ENCODE measurements at places on chromosomes 7 and 10.

GRCh38 chr10:119316729-119317097 lies 109.3 kb downstream of the GRK5 start:
- no peak overlapping the region for H3K4me3 ChIP-seq
- no peak overlapping the region for H3K27ac ChIP-seq
- peaks cover 33% of the 10 kb centered on the region for H3K4me1 ChIP-seq
- peaks cover 8% of the 10 kb centered on the region for H3K27me3 ChIP-seq
- no peaks in the 10 kb centered on the region for H3K36me3 ChIP-seq
- DNase-seq, result no peak

DNA sequence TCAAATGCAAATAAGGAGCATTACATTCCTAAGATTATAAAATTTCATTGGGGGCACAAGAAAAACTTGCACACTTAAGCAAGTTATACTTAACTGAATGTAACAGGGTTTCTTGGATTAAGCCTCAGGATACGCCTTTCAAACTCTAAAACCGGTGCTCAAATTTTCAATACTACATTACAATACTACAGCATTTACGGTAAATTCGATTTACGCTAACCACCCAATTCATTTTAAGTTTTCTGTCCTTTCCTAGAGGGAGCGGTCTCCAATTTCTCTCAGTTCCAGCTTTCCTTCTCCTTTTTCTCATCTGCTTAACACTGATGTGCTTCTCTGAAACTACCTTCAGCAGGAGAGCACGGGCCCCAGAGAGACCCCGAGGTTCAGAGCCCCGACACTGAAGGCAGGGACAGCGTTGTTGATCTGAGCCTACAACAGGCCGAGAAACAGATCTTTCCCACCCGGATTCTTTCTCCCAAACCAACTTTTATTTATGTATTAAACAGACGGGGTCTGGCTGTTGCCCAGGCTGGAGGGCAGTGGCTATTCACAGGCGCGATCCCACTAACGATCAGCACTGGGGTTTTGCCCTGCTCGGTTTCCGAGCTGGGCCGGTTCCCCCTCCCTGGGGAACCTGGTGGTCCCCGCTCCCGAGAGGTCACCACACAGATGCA lies 798 bp downstream of the ZNF425 start:
- peaks cover 4% of the 10 kb centered on the region for H3K4me1 ChIP-seq
- H3K4me3 ChIP-seq, result peak overlapping the region; percentile 93
- peak overlapping the region; percentile 81 for H3K27ac ChIP-seq
- peaks cover 2% of the 10 kb centered on the region for H3K36me3 ChIP-seq
- no peak for DNase-seq
- H3K27me3 ChIP-seq, result no peaks in the 10 kb centered on the region

DNA sequence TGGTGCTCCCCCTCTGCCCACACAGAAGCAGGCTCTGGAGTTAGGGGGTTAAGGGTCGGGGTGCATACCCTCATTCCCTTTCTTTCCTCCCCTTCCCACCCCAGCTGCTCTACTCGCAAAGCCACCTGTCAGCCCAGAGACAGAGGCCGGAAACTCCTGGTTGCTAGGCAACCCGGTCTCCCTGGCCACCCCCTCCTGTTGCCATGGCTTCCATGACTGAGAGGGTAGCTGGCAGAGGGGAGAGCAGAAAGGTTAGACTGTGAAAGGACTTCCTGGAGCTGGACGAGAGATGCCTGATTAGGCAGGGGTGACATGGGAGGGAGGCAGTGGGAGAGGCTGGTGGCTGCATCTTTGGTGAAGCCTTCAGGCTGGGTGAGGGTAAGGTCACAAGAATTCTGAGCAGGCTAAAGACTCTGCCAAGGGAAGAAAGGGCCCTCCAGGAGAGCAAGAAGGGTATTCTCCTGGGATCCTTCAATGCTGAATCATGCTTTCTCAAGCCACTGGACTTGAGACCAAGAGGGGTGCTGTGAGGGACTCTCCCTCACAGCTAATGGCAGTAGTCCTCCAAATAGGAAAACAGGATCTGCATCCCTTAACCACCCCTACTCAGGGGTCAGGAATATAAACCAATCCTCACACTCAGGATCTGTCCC lies 5.4 kb downstream of the PSD start:
- H3K27me3 ChIP-seq, result peaks cover 95% of the 10 kb centered on the region
- no peak overlapping the region for H3K4me3 ChIP-seq
- H3K36me3 ChIP-seq, result no peaks in the 10 kb centered on the region
- H3K27ac ChIP-seq, result no peak overlapping the region

GRCh38 chr7:134044682-134045081 lies 82.5 kb upstream of the LRGUK start:
- no peaks in the 10 kb centered on the region for H3K36me3 ChIP-seq
- H3K27ac ChIP-seq, result no peak overlapping the region

GRCh38 chr7:148722340-148723165 lies 23.9 kb downstream of the CUL1 start:
- H3K4me3 ChIP-seq, result no peak overlapping the region
- H3K4me1 ChIP-seq, result peaks cover 25% of the 10 kb centered on the region
- DNase-seq, result peak; percentile 39
- H3K36me3 ChIP-seq, result no peaks in the 10 kb centered on the region
- peak overlapping the region; percentile 6 for H3K27ac ChIP-seq
- no peaks in the 10 kb centered on the region for H3K27me3 ChIP-seq

GRCh38 chr7:100803398-100804161 lies 23.7 kb downstream of the EPHB4 start:
- H3K27ac ChIP-seq, result no peak overlapping the region
- no peak overlapping the region for H3K4me3 ChIP-seq
- DNase-seq, result no peak
- peaks cover 10% of the 10 kb centered on the region for H3K4me1 ChIP-seq
- no peaks in the 10 kb centered on the region for H3K27me3 ChIP-seq

DNA sequence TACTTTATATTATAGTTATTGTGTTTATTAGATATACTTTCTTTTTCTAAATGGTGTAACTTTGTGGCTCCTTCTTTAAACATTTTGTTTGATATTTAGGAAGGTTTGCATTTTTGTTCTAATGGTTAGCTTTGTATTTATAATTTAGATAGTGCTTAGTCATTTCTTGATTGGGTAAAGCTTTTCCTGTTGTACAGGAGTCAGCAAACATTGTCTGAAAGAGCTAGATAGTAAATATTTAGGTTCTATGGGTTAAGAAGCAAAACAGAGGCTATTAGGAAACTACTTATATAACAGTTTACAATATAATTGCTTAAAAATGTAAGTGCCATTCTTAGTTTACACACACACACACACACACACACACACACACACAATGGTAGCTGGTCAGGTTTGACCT lies 70.6 kb upstream of the CCDC6 start:
- no peaks in the 10 kb centered on the region for H3K4me1 ChIP-seq
- no peaks in the 10 kb centered on the region for H3K36me3 ChIP-seq
- no peak overlapping the region for H3K4me3 ChIP-seq
- no peak overlapping the region for H3K27ac ChIP-seq
- H3K27me3 ChIP-seq, result no peaks in the 10 kb centered on the region

DNA sequence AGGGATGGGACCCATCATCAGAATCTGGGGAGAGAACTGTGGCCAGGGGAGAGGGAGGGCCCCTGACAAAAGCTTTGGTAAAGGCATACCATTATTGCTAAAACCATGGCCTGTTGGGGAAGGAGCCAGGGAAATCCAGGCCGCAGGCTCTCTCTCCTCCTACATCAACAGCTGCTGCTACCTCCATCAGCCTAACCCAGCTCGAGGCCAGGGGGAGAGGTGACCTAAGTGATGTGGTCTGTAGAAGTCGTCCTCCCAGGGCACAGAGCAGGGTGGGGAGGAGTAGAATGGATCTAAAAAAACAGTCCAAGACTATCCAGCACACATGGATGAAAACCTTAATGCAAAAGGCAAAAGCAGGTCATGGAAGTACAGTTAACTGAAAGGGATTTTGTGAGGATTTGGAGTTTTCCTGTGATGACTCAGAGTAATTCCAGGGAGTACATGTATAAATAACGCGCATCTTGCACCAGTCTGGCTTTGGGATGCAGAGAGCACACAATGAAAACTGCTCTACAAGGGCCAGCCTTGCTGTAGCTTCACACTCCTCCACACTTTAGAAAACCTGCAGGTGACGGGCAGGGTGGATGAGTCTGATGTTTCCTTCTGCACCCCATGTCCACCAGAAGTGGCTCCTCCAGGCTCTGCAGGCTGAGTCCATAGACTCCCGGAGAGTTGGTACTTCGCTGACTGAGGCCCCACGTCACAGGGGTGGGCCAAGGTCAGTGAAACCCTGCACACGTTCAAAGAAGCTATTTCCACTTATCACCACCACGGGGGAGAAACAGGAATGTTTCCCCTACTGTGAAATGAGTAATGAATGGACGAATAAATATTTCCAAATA lies 38.5 kb upstream of the MSMB start:
- H3K27me3 ChIP-seq, result no peaks in the 10 kb centered on the region
- no peak overlapping the region for H3K27ac ChIP-seq
- no peak overlapping the region for H3K4me3 ChIP-seq
- DNase-seq, result no peak
- H3K36me3 ChIP-seq, result no peaks in the 10 kb centered on the region

GRCh38 chr7:122633472-122633871 lies 65.4 kb downstream of the RNF133 start:
- no peaks in the 10 kb centered on the region for H3K27me3 ChIP-seq
- no peaks in the 10 kb centered on the region for H3K36me3 ChIP-seq
- no peak overlapping the region for H3K27ac ChIP-seq
- no peaks in the 10 kb centered on the region for H3K4me1 ChIP-seq
- H3K4me3 ChIP-seq, result no peak overlapping the region

DNA sequence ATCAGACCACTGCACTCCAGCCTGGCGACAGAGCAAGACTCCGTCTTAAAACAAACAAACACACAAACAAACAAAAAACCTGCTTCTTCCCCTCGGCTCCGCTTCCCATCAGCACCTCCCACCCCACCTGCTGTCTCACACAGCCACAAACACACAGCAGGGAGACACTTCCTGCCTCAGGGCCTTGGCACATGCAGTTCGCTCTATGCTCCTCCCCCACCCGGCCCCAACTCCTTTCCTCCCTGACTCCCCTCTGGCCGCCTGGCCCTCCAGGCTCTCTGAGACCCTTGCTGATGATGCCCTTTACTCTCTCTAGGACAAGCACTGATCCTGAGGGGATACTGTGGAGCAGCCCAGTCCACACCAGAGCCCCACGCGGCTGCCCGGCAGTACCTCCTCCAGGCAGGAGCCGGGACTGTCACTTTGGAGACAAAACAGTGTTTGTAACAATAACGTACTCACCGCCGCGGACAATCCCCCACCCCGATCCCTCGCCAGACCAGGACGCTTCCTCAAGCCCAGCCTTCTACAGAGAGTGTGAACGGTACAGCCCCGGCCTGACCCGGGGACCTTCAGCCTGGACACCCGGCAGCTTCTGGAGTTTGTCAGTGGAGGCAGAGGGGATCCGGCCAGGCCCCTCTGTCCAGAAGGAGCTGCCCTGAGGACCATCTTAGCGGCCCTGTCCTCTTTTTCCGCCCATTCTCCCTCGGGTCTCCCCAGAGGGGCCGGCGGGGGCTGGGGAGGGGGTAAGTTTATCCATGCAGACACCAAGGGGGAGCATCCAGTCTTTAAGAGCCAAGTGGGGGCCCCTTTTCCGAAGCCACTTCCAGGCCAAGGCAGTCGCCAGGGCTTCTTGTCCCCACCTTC lies 50.0 kb upstream of the GTF2IRD1 start:
- H3K36me3 ChIP-seq, result peaks cover 7% of the 10 kb centered on the region
- no peaks in the 10 kb centered on the region for H3K27me3 ChIP-seq
- no peak for DNase-seq
- no peaks in the 10 kb centered on the region for H3K4me1 ChIP-seq

- H3K4me1 ChIP-seq, result no peaks in the 10 kb centered on the region
- H3K27me3 ChIP-seq, result no peaks in the 10 kb centered on the region
- H3K36me3 ChIP-seq, result no peaks in the 10 kb centered on the region
- H3K27ac ChIP-seq, result no peak overlapping the region
- no peak for DNase-seq
- H3K4me3 ChIP-seq, result no peak overlapping the region
Observed at GRCh38 chr7:114334989-114335388, 79.6 kb upstream of the FOXP2 start.

DNA sequence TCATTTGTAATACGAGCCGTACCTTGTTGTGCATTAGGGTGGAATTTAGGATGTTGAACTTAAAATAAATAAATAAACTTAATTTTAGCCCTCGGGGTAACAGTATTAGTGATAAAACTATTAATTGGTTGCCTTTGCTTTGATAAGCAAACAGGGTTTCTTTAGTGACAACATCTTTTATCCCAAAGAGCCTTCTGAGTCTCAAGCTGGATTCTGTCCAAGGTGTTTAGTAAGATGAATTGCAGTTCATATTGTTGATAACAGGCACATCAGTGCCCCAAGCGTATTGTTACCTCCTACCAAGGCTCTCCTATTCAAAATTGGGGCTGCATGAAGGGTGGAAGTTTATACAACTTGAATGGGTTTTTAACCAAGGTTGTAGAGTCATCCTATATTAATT lies 144.4 kb upstream of the CELF2 start:
- no peaks in the 10 kb centered on the region for H3K36me3 ChIP-seq
- no peaks in the 10 kb centered on the region for H3K27me3 ChIP-seq
- no peaks in the 10 kb centered on the region for H3K4me1 ChIP-seq
- no peak overlapping the region for H3K27ac ChIP-seq

- no peaks in the 10 kb centered on the region for H3K4me1 ChIP-seq
- no peaks in the 10 kb centered on the region for H3K27me3 ChIP-seq
- DNase-seq, result no peak
- H3K27ac ChIP-seq, result no peak overlapping the region
- no peaks in the 10 kb centered on the region for H3K36me3 ChIP-seq
Observed at GRCh38 chr10:49622426-49623425, 8.9 kb downstream of the CHAT start.

DNA sequence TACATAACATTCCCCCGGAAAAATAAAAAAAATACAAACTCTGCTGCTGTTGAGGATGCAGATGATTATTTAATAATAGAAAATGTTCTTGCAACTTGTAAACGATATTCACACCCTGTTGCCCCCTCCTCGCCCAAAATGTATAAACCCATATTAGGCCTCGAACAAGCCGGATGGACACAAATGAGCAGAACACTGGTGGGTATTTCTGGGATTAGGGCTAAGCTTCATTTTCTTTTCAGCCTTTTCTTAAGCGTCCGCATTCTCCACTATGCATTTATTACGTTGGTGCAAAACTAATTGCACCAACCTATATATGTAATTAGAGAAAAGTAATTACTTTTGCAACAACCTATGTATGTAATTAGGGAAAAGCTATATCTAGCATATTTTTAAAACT lies 349 bp upstream of the GNG11 start:
- H3K27ac ChIP-seq, result no peak overlapping the region
- H3K4me3 ChIP-seq, result peak overlapping the region; percentile 59
- no peak for DNase-seq
- H3K4me1 ChIP-seq, result peaks cover 4% of the 10 kb centered on the region
- no peaks in the 10 kb centered on the region for H3K36me3 ChIP-seq

DNA sequence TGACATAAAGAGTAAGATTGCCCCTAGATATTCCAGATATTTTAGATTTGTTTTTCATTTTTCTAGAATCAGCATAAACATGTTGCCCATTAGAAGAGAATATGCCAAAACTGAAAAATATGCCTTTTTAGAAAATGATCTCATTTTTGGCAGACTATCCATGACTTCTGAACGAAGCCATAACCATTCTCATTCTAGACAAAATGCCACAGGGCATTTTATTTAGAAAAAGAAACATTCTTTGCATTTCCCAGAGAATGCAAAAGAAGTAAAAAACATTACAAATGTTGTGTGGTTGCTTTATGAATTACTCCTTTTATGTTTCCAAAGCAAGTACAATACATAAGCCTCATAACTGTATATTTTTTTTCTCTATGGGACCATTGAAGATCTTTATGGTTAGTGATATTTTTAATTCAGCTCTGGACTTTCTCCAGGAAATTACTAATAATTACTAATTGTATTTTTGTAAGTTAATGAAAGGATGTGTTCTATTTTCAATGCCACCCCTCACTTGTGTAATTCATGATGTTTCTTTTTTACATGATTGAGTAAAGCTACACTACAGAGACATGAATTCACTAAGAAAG lies 109.6 kb upstream of the SEM1 start:
- H3K27me3 ChIP-seq, result no peaks in the 10 kb centered on the region
- DNase-seq, result no peak
- H3K4me1 ChIP-seq, result no peaks in the 10 kb centered on the region
- no peaks in the 10 kb centered on the region for H3K36me3 ChIP-seq
- H3K4me3 ChIP-seq, result no peak overlapping the region
